Upper lobe of left lung (tissue), 6 donors: ENCODE measurements at places on chromosomes 7 and 10. TPM values are rescaled to one million over a fixed set of nuclear protein-coding genes. Genes with fewer than 3 reads are reported as not detected.

LFNG gene
- total RNA-seq = 55.8 TPM

DNA sequence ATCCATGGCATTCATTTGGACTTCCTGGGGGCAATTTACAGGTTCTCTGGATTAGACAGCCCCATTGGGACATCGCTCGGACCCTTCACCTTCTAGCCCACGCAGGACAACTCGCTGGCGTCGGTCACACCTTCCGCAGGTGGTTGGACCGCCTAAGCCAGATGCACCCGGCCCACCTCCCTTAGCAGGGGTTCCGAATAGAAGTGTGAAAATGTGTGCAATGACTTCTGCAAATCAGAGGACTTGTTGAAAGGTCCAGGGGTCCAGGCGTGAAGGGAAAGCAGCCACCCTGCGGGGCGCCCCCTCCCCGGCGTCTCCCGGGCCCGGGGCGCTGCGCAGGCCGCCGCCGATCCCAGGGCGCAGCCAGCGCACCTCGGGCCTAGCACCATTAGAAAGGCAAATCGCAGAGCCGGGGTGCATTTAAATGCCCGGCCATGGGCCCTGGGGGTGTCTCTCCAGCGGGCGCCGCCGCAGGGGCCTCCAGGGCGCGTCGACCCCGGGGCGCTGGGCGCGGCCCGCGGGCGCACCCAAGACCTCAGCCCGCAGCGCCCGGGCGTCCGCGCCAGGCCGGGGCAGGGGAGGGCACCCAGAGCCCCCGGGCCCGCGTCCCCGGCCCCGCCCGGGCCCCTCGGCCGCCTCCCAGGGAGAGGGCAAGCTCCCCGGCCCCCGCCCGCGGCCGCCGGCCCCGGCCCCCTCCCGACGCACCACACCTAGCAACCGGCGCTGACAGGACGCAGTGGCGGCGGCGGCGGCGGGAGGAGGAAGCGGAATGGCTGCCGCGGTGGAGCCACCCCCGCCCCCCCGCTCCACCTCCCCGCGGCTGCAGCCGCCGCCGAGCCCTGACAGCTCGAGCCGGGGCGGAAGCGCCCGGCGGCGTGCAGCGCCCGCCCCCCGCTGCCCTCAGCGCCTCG is 1.2 kb downstream of the JAZF1 start:
- H3K4me1 ChIP-seq = peaks cover 22% of the 10 kb centered on the region
- no peaks in the 10 kb centered on the region for H3K36me3 ChIP-seq
- DNase-seq = peak; percentile 82
- H3K27ac ChIP-seq = peak overlapping the region; percentile 91
- no peaks in the 10 kb centered on the region for H3K27me3 ChIP-seq

DNA sequence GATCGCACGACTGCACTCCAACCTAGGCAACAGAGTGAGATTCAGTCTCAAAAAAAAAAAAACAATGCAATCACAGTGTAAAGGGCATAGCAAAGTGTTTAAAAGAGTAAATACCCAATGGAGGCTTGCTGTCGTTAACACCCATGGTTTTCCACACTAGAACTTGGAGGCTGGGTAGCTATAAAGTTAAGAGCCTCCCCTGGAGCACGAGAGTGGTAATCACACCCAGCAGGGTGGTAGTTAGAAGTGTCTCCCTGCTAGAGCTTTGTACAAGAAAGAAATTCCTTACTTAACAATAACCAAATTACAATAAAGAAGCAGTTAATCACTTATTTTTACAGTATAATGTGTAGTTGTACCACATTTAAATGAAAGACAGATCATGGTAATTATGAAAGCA is 1078.9 kb downstream of the NRG3 start:
- no peaks in the 10 kb centered on the region for H3K36me3 ChIP-seq
- H3K4me1 ChIP-seq = no peaks in the 10 kb centered on the region
- DNase-seq = no peak
- H3K4me3 ChIP-seq = no peak overlapping the region
- no peak overlapping the region for H3K27ac ChIP-seq
- H3K27me3 ChIP-seq = no peaks in the 10 kb centered on the region

- peak overlapping the region; percentile 95 for H3K27ac ChIP-seq
- peaks cover 29% of the 10 kb centered on the region for H3K4me1 ChIP-seq
- no peak for DNase-seq
- H3K36me3 ChIP-seq = no peaks in the 10 kb centered on the region
- peaks cover 15% of the 10 kb centered on the region for H3K27me3 ChIP-seq
These were observed 924 bp downstream of the BMPR1A start for GRCh38 chr10:86757113-86757972.

GRCh38 chr7:99579956-99580777 is 17.9 kb upstream of the TMEM225B start:
- peak overlapping the region; percentile 72 for H3K4me3 ChIP-seq
- peaks cover 5% of the 10 kb centered on the region for H3K4me1 ChIP-seq
- H3K27ac ChIP-seq = peak overlapping the region; percentile 73

MRPL43 gene
- 40.2 TPM for total RNA-seq

TMED4 gene
- 88.1 TPM for total RNA-seq

SLC26A5 gene
- 1.3 TPM for total RNA-seq

GRCh38 chr10:79483948-79484347 is 28.4 kb upstream of the EIF5AL1 start:
- H3K4me1 ChIP-seq = peaks cover 13% of the 10 kb centered on the region
- no peak for DNase-seq
- no peaks in the 10 kb centered on the region for H3K27me3 ChIP-seq
